ENCODE measurements at places on chromosomes 11 and 22.

- DNase-seq: no peak
Measured at GRCh38 chr11:12704049-12704448, 29.8 kb downstream of the TEAD1 start.

- DNase-seq: no peak
Measured at GRCh38 chr22:41513391-41513790, 30.9 kb downstream of the POLR3H start.

DNA sequence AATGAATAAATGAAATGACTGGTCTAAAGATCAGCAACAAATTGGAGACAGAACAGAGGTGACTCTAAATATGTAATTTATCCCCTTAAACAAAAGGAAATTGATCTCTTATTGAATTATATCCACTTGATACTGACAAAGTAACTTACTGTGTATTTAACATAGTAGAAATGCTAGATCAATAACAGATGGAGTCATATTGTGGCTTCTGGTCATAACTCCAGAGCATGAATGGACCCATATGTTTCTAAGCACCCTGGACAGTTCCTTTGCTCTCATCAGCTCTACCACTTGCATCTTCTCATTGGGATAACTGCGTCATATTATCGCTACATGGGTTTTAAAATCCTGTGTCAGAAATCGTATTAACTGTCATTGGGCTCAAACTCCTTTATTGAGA is 222.3 kb downstream of the ETS1 start:
- no peak for DNase-seq

GRCh38 chr11:116972691-116973090 is 125.5 kb downstream of the SIK3 start:
- DNase-seq: no peak

DNA sequence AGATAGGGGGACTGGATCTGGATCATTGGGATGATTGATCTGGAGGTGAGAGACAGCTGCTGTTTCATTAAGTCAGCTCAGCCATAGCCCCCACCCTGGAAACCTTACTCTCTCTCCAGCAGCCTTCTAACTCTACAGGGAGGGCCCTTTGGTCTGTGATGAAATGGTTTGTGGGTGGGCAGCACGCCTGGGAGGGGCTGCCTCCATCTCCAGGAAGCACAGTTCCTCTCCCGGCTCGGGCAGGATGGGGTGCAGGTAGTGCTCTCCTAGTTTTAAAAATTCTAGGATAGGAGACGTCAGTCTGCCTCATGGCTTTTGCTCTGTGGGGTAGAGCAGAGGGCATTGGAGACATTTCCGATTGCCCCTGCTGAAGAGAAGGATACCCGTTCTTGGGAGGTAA is 89.7 kb downstream of the CEP164 start:
- DNase-seq: no peak

GRCh38 chr11:44977493-44977984 is 26.9 kb upstream of the TP53I11 start:
- no peak for DNase-seq

- no peak for DNase-seq
Measured at GRCh38 chr11:92844197-92844596, 125.3 kb upstream of the MTNR1B start.

- DNase-seq: no peak
Measured at GRCh38 chr22:24424001-24424900, 3.1 kb upstream of the ADORA2A start.

DNA sequence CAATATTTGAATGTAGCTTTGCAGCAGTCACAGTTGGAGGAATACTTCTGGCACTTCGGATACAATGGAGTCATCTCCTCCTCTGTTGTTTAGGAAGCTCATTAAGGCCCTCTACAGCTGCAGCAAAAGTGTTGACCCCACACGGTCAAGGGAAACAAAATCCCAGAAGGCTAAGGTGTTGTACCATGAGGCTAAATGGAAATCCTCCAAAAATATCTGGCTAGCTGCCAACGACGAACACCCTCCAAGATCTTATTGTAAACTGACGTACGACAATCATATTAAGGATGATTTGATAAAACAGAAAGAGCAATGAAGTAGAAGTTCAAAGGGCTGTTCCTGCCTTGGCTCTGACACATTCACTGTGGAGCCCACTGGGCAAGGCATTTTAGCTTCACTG is 4.0 kb downstream of the POGLUT3 start:
- no peak for DNase-seq

DNA sequence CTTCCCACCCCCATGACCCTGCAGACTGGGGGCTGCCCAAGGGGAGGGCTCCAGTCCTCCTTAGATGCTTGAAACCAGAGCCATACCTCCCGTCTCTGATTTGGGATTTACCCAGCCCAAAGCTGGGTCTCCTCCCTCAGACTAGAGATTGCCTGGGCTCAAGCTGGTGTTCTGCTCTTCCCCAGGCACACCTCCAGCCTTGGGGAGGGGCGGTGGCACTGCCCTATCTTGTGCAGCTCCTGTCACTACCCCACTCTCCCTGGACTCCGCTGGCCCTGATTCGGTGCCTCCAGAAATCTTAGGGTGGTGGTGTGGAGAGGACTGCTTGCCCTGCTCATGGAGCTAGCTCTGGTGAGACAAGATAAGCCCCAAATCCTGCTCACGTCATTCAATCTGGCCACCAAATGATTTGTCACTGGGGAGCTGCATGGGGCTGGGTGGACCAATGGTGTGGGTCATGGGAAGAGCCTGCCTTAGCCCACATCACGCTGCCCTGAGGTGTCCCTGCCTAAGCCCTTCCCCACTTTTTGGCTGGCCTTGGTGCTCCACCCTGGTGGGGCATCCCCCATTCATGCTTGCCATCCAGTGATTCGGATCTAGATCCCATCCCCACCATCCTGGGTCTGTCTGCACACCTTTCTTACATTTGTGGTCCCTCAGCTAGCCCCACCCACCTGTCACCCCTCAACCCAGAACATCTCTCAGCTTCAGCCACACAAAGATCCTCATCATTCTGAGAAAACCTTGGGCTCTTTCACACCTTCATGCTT is 87.7 kb downstream of the PDE2A start:
- no peak for DNase-seq

GRCh38 chr11:126190792-126191191 is 20.7 kb downstream of the RPUSD4 start:
- DNase-seq: no peak

DNA sequence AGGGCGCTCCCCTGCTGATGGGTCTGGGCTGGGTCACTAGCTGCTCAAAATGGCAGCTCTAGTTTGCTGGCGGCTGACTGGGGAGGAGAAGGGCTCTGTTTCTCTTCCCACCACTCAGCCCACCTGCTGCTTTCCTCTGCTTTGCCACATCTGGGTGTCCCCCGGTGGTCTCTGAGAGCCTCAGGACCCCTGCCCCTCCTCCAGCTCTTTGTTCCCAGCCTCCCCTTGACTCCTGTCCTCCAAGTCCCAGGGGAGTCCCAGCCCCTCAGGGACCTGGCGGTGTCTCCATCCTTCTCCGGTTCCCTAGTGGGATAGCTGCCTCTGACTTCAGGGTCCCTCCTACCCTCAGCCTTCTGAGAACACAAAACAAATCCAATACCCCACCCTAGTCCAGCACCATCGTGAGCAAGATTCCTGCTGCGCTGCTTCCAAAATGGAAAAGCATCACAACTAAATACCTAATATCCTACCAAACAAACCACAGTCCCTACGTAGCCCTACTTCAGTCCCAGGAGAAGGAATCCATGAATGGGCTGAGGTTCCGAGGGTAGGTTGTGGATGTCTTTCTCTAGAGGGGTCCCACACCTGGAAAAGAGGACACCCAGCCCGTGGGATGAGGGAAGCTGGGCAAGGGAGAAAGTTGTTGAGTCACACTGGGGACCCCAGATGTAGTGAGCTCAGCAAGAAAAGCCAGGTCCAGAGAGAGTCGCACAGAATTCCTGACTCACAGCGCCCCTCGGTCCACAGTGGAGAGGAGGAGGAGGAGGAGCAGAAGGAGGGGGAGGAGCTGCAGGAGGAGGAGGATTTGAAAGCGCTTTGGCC is 45.0 kb upstream of the NNMT start:
- no peak for DNase-seq

DNA sequence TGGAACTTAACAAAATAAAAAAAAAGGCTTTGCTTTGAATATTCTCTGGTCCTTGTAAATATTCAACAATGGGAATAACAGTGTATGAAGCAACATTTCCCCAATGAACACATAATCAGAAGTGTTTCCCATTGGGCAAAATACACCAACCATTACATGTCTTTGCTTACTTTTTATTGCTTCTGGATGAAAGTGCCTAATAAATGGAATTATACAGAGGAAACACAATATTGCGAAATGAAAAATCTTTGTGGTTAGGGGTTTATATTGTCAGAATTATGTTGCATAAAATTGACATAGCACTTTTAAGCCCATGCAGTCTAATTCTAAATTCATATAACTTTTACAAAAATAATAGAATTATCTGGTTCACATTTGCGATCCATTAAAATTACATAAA is 386.4 kb downstream of the DCDC1 start:
- DNase-seq: no peak

DNA sequence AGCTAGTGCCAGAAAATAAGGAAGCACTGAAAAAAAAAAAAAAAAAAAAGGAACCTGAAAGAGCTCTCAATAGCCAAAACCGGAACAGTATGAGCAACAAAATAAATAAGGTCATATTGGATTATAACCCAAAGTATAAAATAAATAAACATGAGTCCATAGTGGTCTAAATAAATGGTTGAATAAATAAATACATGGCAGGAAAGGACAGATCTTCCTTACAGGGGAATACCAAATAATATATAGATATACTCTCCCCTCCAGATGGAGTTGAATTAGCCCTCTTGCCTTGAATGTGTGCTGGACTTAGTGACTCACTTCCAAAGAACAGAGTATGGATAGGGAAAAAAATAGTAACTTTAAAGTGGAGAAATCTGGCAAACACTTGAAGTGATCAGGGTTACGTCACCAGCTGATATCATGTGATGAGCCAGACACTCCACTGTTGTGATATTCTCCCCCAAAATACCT is 14.3 kb upstream of the ARRB1 start:
- no peak for DNase-seq

DNA sequence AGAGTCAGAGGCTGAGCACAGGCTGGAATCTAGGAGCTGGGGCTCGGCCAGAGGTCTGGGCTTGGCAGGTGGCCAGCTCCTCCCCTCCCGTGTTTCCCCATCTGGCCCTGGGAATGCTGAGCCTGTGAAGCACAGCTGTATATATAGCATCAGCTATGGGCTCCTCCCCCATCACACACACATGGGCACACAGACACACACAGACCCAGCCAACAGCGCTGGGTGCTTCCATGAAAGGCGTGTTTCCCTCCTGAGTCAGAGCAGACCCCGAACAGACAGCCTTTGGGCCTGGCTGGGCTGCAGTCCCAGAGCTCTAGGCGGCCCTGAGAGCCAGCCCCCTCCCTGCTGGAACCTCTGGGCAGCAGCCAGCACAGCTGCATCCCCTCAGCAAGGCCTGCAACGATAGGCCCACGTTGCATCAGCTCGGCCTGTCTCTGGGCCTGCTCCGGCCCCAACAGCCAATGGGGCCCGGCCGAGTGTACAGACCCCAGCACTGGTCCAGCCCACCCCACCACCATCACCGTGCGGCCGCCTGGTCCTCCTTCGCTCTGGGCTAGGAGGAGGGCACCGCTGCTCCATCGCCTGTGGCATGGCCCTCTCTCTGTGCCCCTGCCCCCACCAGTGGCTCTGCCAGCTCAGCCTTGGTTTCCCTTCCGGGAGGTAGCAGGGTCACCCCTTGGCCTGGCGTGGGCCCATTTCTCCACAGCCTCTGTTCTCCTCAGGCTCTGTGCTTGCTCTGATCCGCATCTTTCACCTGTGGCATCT is 7.6 kb upstream of the SERPINH1 start:
- DNase-seq: no peak

- DNase-seq: no peak
Measured at GRCh38 chr11:63017306-63017974, 1.8 kb upstream of the SLC22A8 start.

DNA sequence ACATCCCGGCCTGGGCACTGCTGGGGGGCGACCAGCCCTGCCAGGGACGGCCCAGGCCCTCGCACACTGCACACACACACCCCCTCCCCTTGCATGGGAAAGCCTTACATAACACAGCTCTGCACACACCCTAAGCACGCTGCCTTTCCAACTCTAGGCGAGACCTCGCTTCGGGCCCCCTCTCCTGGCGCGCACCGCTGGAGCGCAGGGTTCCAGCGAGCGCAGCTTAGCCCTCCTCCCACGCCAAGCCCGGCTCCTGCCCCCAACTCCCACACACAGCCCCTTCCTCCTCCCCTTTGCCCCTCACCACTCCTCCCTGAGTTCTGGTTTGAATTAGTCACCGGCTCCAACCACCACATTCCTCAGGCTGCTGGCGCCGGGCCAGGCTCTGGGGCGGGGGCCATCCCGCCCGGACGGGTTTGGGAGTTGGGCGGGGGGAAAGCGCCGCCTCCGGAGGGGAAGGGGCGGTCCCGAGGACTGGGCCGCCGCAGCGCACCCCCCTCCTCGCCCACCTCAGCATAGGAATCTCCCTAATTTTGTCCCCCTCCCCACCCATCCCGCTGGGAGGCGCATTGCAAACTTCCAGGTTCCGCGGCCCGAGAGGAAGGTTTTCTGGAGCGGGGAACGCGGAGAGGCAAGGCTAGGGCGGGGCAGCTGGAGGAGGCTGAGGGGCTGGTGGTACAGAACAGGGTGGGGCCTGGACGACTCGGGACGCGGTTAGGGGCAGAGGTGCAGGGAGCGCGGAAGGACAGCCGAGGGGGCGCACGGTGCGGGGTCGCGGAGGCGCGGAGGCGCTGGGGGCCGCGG is 966 bp downstream of the AHNAK start:
- DNase-seq: peak; percentile 73

- no peak for DNase-seq
Measured at GRCh38 chr11:70220920-70221319, 17.8 kb downstream of the FADD start.

DNA sequence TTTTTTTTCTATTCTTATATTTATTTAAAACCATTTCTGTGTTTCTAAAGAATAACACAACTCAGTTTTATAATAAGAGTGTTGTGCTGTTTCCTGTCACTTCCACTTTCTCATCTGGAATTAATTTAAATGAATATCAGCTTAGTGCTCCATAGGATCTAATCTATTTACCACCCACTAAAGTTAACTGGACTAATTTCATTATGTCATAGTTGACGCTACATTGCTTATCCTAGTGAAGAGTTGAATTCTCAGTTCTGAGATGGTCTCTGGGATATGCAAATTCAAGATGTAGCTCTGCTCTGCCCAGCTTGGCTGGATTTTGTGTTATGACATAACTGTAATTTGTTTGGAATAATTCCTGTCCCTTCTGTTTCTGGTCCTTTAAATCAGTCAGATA is 380.1 kb downstream of the METTL15 start:
- no peak for DNase-seq

DNA sequence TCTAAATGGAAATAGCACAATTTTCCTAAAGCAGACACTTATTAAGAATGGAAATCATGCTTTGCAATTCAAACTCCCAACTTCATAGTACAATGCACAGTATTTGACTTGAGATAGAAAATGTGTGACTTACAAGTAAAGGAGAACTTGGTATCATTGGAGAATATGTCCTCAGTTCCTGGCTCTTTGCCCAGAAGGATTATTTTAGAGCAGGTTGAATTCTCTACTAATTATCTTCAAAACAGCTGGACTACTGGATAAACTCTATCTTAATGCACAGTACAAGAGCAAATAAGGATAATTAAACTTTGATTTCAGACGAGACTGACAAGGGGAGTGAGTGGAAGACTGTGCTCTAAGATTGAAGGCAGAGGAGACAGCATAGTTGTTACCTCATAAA is 839.4 kb downstream of the OPCML start:
- no peak for DNase-seq

GRCh38 chr22:47654922-47655491 is 892.6 kb downstream of the TBC1D22A start:
- no peak for DNase-seq

- DNase-seq: no peak
Measured at GRCh38 chr11:10438458-10438857, 16.6 kb upstream of the AMPD3 start.

- no peak for DNase-seq
Measured at GRCh38 chr11:130831506-130831905, 84.8 kb downstream of the SNX19 start.
